HCT116 (cell line): ENCODE measurements at places on chromosomes 7 and 10. TPM values are rescaled to one million over a fixed set of nuclear protein-coding genes. Genes with fewer than 3 reads are reported as not detected.

The NPFFR1 gene
- total RNA-seq = 0.02 TPM

The GHRHR gene
- not detected for total RNA-seq

The DNA2 gene
- 20.9 TPM for total RNA-seq

The NPY4R gene
- total RNA-seq = not detected

The SLC13A1 gene
- total RNA-seq = not detected

The FXYD4 gene
- total RNA-seq = 0.71 TPM

The TPST1 gene
- total RNA-seq = 11.4 TPM

The MCMBP gene
- 148 TPM for total RNA-seq

The DPY19L1 gene
- total RNA-seq = 71.7 TPM

The FBXL13 gene
- 1.0 TPM for total RNA-seq

The CLEC2L gene
- total RNA-seq = not detected

The CHST3 gene
- total RNA-seq = 10.6 TPM

The NUTM2A gene
- total RNA-seq = 0.59 TPM

The TRIM74 gene
- total RNA-seq = 1.0 TPM

The GRM8 gene
- 0.05 TPM for total RNA-seq

The OPTN gene
- 17.0 TPM for total RNA-seq

The EDRF1 gene
- 49.2 TPM for total RNA-seq

The PPP1R3C gene
- total RNA-seq = 0.20 TPM

The SLC26A3 gene
- 0.54 TPM for total RNA-seq

The AGR2 gene
- 0.93 TPM for total RNA-seq

The ANLN gene
- total RNA-seq = 130 TPM

The AKR1E2 gene
- 5.0 TPM for total RNA-seq

The HTR5A gene
- not detected for total RNA-seq

The AKR1D1 gene
- total RNA-seq = 0.10 TPM
